ENCODE measurements at places on chromosomes 16 and 17.

GRCh38 chr17:78316867-78317789 lies 42.7 kb downstream of the SOCS3 start:
- DNase-seq, result no peak

DNA sequence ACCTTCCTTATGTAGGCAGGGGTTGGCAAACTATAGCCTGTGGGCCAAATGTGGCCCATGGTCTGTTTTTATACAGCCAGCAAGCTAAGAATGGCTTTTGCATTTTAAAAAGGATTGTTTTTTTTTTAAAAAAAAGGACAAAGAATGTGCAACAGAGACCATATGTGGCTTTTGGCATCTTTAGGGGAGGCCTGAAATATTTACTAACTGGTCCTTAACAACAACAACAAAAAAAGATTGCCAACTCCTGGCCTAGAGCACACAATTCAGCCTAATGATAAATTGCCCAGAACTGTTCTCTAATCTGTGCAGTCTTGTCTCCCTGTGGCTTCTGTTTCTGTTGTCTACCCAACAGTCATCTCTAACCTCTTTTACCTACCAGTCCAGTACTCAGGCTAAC lies 67.1 kb downstream of the SSH2 start:
- DNase-seq, result no peak

DNA sequence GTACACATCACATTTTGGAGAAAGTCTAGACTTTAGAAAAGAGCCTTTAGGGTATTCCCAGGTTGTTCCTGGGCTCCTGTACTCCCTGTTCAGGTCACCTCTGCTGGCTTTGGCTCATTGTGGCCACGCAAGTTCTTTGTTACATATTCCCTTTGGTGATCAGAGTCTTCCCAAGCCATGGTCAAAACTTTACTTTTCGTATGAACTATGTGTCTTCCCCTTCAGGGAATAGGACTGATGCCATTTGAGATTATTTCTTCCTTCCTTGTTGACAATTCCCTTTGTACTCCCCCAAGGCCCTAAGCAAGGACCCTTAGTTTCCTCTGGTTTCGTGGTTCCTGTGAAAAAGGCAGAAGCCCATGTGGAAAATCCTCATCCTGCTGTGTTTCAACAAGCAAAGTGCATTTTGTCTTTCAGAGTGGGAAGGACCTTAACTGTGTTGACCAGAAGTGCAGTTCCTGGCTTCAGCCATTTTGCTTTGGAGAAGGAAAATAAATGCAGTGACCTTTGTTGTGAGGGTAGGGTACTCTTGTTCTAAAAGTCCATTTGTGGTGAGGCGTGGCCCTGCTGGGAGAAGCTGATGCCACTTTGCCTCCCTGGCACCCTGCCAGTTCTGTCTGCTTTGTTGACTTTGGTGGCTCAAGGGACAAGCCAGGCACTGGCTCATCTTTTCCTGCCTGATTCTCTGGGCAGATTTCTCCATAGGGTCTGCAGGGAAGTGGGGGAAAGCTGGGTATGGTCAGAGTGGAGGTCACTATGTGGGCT lies 55.1 kb downstream of the ZNRF1 start:
- DNase-seq, result no peak

DNA sequence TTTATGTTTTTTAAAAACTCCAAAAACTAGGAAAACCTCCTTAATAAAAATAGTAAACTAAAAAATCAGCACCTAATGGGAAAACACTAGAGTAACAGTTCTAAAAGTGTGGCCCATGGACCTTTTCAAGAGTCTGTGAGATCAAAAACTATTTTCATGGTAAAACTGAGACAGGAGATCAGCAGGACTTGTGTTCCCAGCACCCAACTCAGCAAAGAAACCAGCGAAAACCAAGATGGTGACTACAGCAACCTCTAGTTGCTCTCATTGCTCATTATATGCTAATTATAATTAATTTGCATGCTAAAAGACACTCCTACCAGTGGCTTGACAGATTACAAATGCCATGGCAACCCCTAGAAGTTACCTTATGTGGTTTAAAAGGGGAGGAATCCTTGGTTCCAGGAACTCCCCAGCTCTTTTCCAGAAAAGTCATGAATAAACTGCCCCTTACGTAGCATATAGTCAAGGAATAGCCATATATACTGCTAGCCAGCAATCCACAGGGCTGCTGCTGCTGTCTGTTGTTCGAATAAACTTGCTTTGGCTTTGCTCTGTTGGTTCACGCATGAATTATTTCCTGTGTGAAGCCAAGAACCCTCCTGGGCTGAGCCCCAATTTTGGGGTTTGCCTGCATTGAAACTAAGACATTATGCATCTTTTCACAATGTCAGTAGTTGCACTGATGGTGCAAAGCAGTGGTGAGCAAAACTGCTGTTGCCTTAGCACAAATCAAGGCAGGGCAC lies 12.4 kb downstream of the CMTR2 start:
- no peak for DNase-seq

Data from activated T-helper 1 cell treated with Interleukin-2 at 50 U/mL for 16 hours (primary cell).